ENCODE measurements at places on chromosomes 3 and 15.

DNA sequence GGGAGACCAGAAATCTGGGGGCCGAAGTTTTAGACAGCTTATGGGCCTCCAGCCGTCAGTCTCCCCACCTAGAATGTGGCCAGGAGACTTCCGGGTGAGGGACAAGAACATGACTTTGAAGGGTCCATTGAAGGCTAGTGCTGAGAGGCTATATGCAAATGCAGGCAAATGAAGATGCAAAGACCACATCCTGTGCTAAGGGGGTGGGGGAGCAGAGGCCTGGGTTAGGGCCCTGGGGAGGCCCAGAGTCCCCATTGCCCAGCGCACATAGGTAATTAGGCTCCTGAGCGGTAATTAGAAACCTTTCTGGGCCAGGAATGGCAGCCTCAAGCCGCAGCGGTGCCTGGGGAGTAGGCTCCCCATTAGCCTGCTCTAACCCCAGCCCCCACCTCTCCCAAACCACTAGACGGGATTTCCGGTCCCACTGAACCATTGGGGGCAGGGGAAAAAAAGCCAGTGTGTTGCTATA is 6.8 kb downstream of the CSK start:
- no peak for DNase-seq

- peak; percentile 8 for DNase-seq
Observed at GRCh38 chr15:81478354-81478753, 104.3 kb upstream of the TMC3 start.

DNA sequence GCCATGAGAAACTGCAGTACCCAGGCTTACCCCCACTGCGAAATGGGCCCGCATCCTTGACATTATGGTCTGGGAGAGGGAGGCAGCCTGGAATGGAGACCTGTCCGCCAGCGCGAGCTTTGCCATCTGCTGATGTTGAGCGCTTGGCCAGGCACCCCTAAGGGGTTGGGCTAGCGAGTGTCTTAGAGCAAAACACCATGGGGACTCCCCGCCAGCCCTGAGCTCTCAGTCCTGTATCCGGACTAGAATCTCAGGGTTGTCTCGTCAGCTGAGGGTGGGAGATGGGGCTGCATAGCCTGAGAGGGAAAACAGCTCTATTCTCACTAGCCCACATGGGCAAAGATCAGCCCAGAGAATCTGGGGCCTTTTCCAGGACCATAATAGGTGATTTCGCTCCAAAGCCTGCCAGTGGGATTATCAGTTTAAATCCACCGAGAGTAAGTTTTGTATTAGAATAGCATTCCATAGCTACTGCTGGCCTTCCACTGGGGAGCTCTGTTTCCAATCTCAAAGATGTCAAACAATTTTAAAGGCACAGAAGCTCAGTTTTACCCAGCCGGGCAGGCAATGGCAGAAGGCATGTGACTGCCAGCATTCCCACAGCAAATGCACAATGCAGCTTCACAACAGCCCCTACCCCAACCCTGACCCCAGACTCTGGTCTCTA is 167.5 kb upstream of the TPM1 start:
- DNase-seq = no peak

DNA sequence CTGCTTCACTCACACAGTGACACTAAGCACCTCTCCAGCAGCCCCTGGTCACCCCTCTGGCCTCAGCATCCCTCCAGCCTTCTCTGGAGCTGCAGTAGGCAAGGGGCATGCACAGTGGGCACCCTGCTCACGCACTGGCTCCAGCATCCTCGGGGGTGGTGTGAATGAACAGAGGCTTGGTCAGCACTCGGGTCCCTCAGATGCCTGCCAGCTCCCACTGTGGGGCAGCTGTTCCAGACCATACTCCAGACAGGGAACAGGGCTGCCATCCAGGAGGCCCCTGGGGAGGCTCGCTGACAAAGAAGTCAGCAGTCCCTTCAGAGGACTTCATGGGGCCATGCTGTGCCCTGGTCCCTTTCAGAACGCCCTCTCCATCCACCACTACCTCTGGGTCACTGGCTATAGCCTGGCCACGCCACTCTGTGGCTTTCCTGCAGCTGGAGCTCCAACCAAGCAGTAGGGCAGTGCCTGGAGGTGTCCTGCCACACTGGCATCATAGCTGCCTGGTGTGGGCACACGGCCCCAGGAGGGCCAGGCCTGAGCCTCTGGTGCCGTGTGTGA is 26.3 kb downstream of the ALS2CL start:
- no peak for DNase-seq

- peak; percentile 6 for DNase-seq
Observed at GRCh38 chr3:25380222-25380739, 47.8 kb upstream of the RARB start.

- peak; percentile 95 for DNase-seq
Observed at GRCh38 chr3:11603628-11604027, 40.1 kb downstream of the VGLL4 start.

- DNase-seq = no peak
Observed at GRCh38 chr3:76566211-76566534, 473.7 kb upstream of the ROBO2 start.

GRCh38 chr3:13045241-13045903 is 27.9 kb downstream of the IQSEC1 start:
- DNase-seq = no peak

GRCh38 chr3:129605203-129605921 is 1.1 kb downstream of the PLXND1 start:
- DNase-seq = peak; percentile 56

DNA sequence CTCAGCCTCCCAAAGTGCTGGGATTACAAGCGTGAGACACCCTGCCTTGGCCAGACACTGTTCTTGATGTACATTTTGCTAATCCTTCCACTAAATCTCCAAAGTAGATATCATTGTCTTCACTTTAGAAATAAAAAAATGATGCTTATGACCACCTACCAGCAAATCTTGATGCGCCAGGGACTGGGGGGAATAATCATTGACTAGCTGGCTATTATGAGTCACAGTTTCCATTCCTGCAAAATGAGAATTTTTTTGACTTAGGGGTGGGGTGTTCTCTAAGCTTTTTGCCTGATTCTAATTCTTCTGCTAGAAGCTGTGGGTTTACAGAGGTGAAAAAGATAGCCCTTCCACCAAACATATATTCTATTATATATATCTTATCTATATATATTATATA is 17.1 kb upstream of the RFC4 start:
- DNase-seq = peak; percentile 57

GRCh38 chr3:425079-425478 is 228.5 kb downstream of the CHL1 start:
- DNase-seq = no peak

GRCh38 chr15:101490922-101491733 is 1.6 kb upstream of the PCSK6 start:
- DNase-seq = peak; percentile 6

GRCh38 chr15:84761607-84762131 is 13.3 kb downstream of the ZNF592 start:
- no peak for DNase-seq

GRCh38 chr3:69763458-69763857 is 24.2 kb downstream of the MITF start:
- DNase-seq = no peak

DNA sequence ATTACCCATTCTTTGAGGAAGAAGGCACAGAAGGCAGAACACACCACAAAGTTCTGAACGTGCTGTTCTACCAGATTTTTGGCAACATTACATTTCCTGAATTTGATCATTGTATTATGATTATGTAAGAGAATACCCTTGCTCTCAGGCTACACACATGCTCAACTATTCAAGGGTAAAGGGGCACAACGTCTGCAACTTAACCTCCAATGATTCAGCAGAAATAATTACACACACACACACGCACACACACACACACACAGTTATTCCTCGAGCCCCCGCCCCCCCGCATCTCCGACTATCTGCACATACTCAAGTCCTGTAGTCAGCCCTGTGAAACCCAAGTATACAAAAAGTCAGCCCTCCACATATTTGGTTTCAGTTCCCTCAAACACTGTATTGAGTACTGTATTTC is 26.8 kb downstream of the RPN1 start:
- peak; percentile 97 for DNase-seq

DNA sequence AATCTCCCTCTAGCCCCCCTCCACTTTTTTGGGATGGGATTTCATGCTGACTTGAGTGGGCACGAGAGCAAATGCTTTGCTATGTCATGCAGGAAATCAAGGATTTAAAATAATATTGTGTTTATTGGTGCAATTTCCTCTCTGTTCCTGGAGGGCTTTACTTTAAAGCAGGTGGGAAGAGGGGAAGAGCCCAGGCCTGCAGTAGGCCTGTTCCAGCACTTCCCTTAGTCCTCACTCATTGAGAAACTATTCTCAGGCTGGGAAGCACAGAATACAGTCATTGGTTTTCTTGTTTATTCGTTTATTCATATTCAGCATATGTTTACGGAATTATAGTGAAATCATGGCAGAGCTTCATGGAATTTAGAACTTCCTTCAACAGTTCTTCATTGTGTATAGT is 41.7 kb upstream of the SPSB4 start:
- DNase-seq = no peak

GRCh38 chr15:22903961-22904534 is 65.6 kb downstream of the NIPA2 start:
- DNase-seq = no peak

GRCh38 chr15:38650936-38651327 is 86.3 kb upstream of the RASGRP1 start:
- DNase-seq = no peak

DNA sequence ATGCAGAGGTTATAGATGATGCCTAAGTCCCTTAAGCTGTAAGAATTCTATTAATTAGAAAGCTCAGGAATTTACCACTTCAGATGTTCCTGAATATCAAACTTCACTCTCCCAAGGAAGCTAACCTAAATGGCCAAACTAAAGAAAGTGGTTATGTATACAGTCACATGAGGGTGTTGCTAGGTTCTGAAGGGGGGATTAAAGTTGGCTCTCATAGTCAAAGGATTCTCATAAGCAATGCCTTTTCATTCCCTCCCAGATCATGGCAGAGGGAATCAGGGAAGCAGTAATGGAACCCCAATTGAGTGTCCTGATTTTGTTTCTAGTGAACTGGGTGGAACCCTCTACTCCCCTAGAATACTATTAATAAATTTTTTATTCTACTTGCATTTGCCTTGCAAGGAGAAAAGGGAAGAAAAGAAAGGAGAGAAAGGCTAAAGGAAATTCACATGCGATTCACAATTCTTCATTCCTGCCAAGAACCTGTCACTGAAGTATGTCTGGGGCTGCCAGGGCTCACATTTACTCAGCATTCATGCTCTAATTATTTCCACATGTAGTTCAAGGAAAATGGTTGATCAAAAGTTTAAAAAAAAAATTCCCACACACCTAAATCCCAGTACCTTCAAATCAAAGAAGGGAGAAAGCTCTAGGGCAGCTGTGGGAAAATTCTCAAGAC is 25.1 kb downstream of the FSTL1 start:
- peak; percentile 96 for DNase-seq

- DNase-seq = no peak
Observed at GRCh38 chr3:81689617-81690016, 71.8 kb downstream of the GBE1 start.

DNA sequence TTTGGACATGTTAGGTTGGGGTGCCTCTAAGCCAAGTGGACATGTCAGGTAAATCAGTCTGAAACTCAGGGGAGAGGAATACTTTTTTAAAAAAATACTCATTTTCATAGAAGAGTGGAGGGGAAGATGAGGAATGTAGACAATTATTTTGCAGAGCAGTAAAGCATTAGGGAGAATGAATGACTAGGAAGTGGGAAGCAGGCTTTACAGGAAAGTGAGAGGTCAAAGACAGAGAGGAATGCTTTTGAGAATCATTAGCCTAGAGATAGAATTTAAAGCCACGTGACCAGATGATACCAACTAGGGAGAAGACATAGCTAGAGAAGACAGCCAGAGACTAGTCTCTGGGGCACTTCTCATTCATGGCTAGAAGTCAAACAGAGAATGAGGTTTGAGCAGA is 91.0 kb downstream of the RAD18 start:
- DNase-seq = no peak

DNA sequence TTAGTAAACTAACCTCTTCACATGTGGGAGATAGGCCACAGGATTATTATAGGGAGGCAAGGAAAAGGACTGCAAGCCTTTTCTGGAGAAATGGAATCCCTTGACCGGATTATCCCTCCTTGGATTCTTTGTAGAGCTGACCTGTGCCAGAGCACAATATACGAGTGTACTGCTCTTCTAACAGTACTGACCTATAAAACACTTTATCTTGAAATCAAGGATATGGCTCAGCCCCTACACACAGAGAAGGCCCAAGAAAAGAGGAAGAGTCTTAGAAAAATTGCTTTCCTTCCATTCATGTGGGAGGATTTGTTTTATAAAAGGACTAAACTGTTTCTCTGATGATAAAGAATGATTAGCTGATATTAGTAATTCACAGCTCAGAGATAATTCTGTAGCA is 42.2 kb downstream of the DMXL2 start:
- DNase-seq = no peak

- no peak for DNase-seq
Observed at GRCh38 chr3:67898916-67899315, 244.5 kb upstream of the SUCLG2 start.

- DNase-seq = peak; percentile 28
Observed at GRCh38 chr3:99167071-99167470, 265.6 kb upstream of the DCBLD2 start.

DNA sequence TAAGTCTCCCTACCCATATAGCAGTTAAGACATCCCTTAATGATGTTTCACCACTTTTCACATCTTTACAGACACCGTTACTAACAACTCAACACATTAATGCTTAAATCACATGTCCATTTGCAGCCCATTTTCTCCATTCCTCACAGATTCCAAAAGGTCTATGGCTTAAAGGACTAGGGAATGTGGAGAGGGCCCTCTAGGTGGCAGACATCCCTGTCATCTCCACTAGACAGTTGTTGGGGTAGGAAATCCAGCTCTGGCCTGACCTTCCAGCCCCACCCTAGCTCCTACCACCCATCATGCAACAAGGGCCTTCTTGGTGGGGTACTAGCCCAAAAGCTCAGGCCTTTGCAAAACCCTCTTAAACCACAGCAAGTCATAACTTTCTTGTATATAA is 25.2 kb downstream of the CPEB1 start:
- DNase-seq = peak; percentile 1

- no peak for DNase-seq
Observed at GRCh38 chr15:75723171-75723846, 10.7 kb upstream of the CSPG4 start.

GRCh38 chr3:40043444-40043755 is 234.0 kb downstream of the MYRIP start:
- peak; percentile 76 for DNase-seq

GRCh38 chr15:57738734-57739237 is 32.3 kb downstream of the POLR2M start:
- DNase-seq = no peak

DNA sequence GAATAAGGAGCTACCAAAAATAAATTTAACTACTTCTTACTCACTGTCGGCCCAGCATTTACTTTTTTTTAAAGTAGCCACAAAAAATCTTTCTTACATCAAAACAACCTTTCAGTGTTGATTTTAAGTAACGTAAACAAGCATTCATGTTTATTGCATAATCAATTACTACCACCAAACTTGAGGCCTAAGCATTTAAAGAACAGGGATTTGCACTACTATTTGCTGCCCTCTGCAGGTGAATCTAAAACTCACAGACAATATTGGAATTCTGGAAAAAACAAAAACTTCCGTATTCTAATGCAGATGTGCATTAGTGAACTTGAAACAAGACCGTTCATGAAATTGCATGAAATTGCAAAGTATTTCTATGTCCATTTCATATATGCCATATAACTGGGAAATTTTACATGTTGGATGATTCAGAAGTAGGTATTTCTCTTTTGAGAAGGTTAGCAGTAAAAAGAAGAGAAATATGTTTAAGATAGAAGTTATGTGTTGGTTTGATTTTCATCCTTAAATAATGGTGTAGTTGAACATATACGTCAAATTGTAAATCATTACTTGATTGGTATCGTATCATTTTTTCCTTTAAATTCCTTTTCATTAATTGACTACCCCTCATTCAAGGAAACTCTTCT is 55.6 kb downstream of the CGGBP1 start:
- DNase-seq = peak; percentile 81

GRCh38 chr3:195003006-195003892 is 267.7 kb downstream of the XXYLT1 start:
- peak; percentile 65 for DNase-seq
